Left ventricle myocardium superior (tissue), 1 donor: ENCODE measurements at places on chromosomes 11 and 22. TPM values are rescaled to one million over a fixed set of nuclear protein-coding genes. Genes with fewer than 3 reads are reported as not detected.

ZNRF3 gene
- 6.9 TPM for total RNA-seq

KCNK7 gene
- 0.94 TPM for total RNA-seq

FAM111B gene
- 0.84 TPM for total RNA-seq

ABTB2 gene
- total RNA-seq: 12.1 TPM

SMIM38 gene
- not detected for total RNA-seq

PNPLA5 gene
- not detected for total RNA-seq

ZNF70 gene
- 3.5 TPM for total RNA-seq

SULT4A1 gene
- total RNA-seq: 0.45 TPM

RIC3 gene
- total RNA-seq: 14.1 TPM
